GM23338 (cell line): ENCODE measurements at places on chromosomes 2 and 18.

- DNase-seq: no peak
Observed at GRCh38 chr2:24725956-24726355, 67.2 kb downstream of the PTRHD1 start.

GRCh38 chr18:51739044-51739666 lies 541.7 kb upstream of the MEX3C start:
- no peak for DNase-seq

GRCh38 chr2:110219496-110220189 lies 7.3 kb upstream of the MTLN start:
- no peak for DNase-seq

DNA sequence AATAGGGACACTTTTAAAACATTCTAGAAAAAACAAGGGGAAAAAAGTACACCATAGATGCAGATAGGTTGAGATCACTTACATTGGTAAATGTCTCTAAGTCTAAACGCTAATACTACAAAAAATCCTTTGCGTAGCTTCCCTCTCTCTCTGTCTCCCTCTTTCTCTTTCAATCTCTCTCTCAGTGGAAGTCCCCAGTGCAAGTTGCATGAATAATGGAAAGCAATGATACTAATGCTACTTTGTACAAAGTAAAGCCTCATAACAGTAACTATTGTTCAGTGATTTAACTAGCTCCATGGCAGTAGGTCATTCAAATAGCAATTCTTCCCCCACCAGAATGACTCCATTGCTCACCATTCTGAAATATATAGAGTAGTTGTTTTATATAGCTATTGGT lies 12.8 kb downstream of the MEIS1 start:
- DNase-seq: no peak

DNA sequence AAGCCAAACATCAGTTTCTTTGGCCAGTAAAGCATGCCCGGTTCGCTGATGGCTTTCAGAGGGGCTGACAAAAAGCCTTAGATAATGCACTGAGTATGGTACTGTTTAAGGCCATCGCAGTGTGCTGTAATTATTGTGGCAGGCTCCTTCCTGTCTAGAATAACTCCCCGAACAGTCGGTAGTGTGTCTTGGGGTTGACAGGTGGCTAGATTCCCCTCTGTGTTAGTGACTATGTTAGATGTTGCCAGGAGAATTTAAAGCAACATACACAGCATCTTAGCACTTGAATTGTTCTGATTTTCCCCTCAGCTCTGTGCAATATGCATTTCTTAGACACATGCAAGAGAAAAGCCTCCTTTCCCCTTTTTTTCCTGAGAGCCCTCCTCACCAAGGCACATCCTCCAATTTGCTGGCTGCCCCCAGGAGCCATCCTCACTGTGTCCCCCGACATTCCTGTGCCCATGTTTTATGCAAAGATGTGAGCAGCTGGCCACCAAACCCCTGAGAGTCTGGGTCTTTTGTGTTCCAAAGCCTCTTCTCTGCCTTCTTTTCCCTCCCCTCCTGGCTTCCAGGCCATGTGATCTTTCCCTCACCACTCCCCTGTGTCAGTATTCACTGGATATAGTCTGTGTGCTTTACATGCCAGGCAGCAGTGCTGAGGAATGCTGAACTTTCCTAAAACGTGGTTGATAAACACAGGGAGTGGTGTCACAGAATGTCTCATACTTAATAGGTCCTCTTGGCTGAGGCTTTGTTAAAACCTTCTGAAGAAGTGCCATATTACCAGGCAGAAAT lies 331.5 kb downstream of the HRH4 start:
- peak; percentile 23 for DNase-seq

DNA sequence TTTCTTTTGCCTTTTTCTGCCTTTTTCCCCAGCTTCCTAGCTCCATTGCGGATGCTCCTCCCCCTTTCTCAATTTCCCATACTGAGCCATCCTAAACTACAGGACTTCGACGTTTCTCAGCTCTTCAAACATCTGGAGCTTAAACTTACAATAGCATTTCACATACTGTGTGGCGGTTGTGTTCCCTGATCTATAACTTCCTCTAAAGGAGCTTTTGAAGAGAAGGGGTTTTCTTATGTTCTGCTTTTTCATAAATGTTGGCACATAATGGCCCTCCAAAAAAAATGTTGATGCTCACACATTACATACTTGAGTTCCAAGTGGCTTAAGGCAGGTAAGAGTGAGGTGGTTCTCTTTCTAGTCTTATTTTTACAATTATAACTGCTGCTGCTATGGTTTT lies 87.4 kb downstream of the RNF144A start:
- no peak for DNase-seq

DNA sequence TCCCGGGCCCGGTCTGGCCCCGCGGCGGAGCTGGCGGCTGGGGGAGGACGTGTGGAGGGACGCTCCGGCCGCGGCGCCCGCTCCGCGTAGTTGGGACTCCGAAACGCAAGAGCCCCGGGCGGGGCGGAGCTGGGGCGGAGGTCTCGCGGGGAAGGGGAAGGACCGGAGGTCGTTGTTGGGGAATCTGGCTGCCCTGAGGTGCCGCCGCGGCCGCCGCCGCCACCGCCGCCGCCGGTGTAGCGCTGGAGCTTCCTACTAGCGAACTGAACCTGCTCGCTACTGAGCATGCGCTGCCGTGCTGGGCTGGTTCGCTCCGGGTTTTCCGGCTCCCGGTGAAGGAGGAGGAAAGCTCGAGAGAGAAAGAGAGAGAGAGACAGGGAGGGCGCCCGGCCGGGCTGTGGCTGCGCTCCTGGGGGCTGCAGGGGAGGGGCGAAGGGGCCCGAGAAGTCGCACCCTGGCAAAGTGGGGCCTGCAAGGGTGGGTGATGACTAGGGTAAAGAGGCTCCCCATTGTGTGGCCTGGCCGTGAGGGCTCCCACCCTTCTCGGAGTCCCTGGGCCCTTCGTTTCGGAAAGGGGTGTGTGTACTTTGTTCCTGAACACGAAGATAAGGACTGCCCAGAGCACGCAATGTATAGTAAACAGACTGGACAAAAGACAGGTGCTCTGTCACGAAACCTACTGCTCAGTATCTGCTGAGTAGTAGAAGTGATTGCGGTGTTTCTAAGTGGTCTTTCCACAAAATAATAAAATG lies at the start of gene SOS1:
TSS of gene SOS1 (minus strand) at position 281 of the 752 bp plus-strand sequence. CDS start 629 bp downstream, outside the sequence.
- peak; percentile 97 for DNase-seq

- DNase-seq: peak; percentile 36
Observed at GRCh38 chr2:196927376-196928225, 1.1 kb upstream of the PGAP1 start.

- no peak for DNase-seq
Observed at GRCh38 chr2:39659765-39660611, 5.7 kb upstream of the TMEM178A start.

GRCh38 chr2:162090109-162090508 lies 16.1 kb upstream of the DPP4 start:
- DNase-seq: no peak
